ENCODE measurements at places on chromosomes 13 and 19.

DNA sequence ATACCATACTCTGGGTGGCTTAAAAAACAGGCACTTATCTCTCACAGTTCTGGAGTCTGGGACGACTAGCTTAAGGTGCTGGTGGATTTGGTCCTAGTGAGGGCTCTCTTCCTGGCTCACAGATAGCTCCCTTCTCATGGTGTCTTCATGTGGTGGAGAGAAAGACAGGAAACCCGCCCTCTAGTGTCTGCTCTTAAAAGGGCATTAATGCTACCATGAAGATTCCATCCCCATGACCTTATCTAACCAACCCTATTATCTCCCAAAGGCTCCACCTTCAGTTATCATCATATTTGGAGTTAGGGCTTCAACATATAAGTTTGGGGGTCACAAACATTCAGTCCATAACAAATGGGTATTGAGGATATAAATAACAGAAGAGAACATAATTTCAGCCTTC lies 139.4 kb downstream of the HS6ST3 start:
- DNase-seq, result no peak

DNA sequence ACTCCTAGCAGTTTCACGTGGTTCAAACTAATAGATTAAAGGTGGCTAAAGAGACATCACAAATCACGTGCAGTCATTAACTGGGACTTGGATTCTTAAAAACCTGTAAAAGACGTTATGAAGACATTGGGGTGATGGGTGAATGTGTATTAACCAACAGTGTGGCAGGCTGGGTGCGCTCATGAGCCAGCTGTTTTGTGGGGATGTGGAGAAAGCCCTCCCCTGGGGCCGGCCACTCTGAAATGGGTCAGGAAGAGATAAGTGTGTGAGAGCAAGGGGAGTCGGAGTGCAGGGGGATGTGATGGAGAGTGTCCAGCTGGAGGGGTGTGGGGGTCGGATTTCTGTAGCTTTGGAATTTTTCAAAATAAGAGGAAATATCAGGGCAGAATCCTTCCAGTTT lies 10.4 kb downstream of the UPF1 start:
- DNase-seq, result no peak

DNA sequence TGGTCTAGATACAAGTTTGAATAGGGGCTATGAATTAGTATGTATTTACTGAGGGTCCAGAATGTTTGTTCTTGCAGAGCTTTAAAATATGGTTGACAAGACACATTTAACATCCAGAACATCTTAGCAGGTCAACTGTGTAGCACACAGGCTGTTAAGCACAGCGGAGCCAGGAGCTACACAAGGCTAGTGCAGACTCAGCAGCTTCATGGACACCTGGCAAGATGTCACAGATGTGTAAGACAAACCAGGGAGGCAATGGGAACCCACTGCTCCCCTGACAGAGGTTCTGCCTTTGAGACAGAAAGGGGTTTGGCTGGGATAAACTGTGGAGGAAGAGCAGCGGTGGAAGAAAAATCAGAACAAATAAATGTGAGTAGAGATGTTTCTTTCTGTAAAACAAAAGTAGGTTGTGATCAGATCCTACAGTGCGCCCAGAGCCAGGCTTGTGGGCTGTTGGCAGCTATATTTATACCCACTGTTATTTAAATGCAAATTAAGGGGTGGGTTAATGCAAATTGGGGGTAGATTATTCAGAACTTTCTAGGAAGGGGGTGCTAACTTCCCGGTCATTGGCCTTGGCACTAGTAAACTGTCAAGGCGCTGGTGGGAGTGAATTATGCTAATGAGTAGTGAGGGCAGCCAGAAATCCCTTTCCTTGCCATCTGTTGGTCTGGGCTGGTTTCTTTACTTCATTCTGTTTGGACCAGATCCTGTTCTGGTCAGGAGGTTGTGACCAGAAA lies 33.0 kb downstream of the MIPEP start:
- no peak for DNase-seq

GRCh38 chr19:51627491-51628138 lies 2.6 kb downstream of the SIGLEC5 start:
- no peak for DNase-seq

GRCh38 chr13:29861694-29862110 lies 11.3 kb upstream of the UBL3 start:
- no peak for DNase-seq

GRCh38 chr19:20925481-20925880 lies 2.4 kb downstream of the ZNF85 start:
- DNase-seq, result no peak
